ENCODE measurements at places on chromosomes 5 and 9.

GRCh38 chr9:96660692-96661248, 5.7 kb upstream of the PRXL2C start:
- DNase-seq: no peak

GRCh38 chr5:93192683-93193082, 388.3 kb downstream of the NR2F1-AS1 start:
- DNase-seq: no peak

DNA sequence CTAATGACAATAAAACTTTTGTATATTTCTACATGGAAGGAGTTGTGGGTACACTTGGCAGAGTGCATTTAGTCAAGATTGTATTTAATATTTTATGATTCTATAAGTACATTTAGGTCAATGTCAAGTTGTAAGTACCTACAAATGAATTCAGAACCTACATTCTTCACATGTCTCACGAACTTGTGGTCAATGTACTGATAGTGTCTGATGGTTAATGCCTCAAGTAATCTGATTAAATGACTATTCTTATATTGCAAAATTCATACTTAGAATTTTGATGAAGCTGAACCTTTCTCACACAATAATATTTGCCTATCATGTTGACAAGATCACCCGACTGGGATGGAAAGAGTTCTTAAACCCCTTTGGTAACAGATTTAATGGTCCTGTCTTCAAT, 444.5 kb downstream of the CTNND2 start:
- no peak for DNase-seq

DNA sequence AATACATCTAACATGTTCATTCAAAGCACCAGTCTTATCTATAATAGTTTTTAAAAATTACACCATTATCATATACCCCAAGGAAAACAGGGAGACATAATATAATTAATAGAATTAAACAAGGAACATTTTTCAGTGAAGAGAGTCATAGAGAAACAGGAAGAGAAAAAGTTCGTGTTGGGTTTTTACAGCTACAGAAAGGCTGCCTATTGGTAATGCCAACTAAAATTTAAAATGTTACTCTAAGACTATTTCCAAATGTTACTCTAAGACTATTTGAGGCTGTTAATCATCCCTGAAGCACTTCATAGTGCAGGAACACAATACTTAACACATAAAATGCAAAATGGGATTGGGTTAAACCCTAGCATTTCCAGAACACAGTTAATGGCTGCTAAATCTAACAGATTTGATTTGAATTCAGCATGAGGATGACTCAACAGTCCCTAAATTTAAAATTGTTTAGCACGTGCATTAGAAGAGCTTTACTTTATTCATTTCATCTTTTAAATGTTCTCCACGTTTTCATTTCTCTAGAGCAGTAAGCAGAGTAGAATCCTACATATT, 54.5 kb downstream of the OXCT1 start:
- no peak for DNase-seq

DNA sequence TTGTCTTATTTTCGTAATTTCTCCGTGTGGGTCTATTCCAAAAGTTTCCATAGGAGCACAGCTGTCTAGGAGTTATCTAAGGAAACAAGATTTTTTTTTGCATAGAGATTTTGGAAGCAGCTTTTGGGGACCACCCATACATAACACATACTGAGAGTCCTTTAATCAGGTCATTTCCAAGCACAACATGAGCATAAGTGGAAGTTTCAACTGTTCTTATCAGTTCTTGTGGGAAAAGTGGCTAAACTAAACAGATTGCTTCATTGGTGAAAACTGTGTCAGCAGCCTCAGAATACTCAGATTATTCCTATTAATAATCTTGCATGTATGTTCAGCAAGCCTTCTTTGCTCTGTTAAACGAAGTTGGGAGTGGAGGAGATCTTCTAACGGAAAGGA, 153.6 kb upstream of the TYRP1 start:
- DNase-seq: no peak

GRCh38 chr9:20784196-20784595, 100.1 kb downstream of the FOCAD start:
- DNase-seq: no peak

- DNase-seq: no peak
These were observed 80.8 kb downstream of the ARRDC3 start for GRCh38 chr5:91302305-91302704.

- DNase-seq: no peak
These were observed 149.6 kb upstream of the ATP10B start for GRCh38 chr5:161001604-161002003.

DNA sequence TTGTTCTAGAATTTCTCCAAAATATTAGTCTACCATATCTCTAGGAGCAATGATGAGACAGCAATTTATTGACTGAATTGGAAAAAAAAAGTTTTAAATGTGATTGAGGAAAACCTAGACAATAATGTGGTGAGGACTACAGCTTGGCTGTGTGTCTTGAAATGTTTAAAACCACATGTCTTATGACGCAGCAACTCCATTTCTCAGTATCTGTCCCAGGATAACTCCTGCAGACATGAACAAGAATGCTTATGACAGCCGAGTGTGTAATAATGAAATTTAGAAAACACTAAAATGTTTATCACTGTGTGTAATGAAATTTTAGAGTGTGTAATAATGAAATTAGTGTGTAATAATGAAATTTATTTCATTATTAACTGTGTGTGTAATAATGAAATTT, 254.1 kb upstream of the DAPK1 start:
- DNase-seq: no peak

GRCh38 chr9:130789747-130790672, 45.0 kb upstream of the ABL1 start:
- DNase-seq: no peak

DNA sequence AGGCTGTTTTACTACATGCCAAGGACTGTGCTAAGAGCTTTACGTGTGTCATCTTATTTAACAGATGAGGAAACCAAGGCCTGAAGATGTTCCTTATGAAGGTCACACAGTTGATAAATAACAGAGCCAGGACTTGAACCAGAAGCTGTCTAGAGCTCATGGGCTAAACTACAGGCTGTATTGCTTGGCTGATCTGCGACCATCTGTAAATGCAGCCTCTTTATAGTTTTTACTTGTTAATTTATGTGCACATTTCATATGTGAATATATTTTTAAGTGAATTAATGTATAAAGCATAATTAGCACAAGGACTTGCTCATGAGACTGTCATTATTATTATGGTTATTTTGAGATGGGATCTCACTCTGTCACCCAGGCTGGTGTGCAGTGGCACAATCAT, 19.3 kb upstream of the GNPDA1 start:
- no peak for DNase-seq

GRCh38 chr5:74865804-74866595, at the start of gene FAM169A:
Gene FAM169A, minus strand, starts transcription at chr5:74866387. Its CDS starts 24,711 bp downstream, at chr5:74841676.
- no peak for DNase-seq

DNA sequence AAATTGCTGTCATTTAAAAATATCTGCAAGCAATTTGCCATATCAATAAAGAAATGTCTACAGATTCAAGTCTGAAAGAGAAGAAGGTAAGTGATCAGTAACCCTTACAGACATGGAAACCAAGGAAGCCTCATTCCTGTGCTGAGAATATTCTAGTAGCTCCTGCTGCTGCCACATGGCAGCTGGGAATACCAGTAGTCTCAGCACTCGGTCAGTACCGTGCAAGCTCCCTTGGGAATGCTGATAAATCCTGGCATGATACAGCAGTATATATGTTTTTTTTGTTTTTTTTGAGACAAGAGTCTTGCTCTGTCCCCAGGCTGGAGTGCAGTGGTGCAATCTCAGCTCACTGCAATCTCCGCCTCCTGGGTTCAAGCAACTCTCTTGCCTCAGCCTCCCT, 27.9 kb downstream of the NANS start:
- no peak for DNase-seq

GRCh38 chr5:175840050-175840841, 31.1 kb upstream of the CPLX2 start:
- no peak for DNase-seq

- DNase-seq: no peak
These were observed 31.5 kb downstream of the SLC22A4 start for GRCh38 chr5:132325691-132326090.
